ENCODE measurements at places on chromosomes 7 and 10. TPM values are rescaled to one million over a fixed set of nuclear protein-coding genes. Genes with fewer than 3 reads are reported as not detected.

DNA sequence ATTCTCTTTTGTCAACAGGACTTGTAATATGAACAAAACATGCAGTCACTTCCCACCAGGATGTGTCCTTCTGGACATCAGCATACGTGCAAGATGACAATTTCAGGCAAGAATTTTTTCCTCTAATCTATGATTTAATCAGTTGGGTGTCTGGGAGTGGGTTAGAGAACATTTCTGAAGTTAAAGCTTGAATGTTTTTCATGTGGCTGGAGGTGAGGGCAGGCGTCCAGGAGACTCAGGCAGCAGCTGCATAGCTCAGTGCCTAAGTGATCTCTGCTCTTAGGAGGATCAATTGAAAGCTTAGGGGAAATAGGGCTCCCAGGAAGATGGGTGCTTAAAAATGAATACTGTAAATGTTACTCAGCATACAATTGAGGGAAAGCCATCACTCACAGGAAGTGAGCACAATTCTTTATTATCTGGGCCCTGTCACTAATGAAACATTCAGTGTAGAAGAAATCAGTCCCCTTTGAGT lies 457.6 kb upstream of the KLF6 start:
- no peak for DNase-seq

- DNase-seq = no peak
These were observed 8.3 kb downstream of the XPNPEP1 start for GRCh38 chr10:109914966-109915365.

- no peak for DNase-seq
These were observed 308.1 kb downstream of the SFMBT2 start for GRCh38 chr10:7102557-7103349.

- no peak for DNase-seq
These were observed 71.8 kb upstream of the MALRD1 start for GRCh38 chr10:18976696-18977251.

DNA sequence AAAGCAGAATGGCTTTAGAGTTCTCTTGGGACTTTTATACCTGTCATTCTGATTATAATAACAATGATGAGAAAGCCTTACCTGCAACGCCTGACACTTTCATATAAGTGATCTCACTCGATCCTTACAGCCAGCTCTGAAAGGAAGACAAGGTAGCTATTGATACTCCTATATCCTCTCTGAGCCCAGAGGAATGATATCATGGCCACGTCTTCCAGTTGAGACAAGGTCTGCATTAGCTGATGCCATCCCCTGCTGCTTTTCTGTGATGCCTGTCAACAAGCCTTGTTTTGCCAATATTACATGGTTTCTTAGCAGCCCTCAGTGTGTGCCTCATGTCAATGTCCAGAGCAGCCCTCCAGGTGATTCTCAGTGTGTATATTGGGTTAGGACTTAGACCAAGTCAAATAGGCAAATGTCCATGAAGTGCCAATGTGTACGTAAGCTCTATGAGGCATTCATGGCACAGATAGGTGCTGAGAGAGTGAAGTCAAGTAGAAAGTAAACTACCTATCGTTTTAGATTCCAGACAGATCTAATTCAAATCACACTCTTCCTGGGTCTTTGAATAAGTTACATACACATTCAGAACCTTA lies 405.9 kb downstream of the ADRA2A start:
- no peak for DNase-seq

DNA sequence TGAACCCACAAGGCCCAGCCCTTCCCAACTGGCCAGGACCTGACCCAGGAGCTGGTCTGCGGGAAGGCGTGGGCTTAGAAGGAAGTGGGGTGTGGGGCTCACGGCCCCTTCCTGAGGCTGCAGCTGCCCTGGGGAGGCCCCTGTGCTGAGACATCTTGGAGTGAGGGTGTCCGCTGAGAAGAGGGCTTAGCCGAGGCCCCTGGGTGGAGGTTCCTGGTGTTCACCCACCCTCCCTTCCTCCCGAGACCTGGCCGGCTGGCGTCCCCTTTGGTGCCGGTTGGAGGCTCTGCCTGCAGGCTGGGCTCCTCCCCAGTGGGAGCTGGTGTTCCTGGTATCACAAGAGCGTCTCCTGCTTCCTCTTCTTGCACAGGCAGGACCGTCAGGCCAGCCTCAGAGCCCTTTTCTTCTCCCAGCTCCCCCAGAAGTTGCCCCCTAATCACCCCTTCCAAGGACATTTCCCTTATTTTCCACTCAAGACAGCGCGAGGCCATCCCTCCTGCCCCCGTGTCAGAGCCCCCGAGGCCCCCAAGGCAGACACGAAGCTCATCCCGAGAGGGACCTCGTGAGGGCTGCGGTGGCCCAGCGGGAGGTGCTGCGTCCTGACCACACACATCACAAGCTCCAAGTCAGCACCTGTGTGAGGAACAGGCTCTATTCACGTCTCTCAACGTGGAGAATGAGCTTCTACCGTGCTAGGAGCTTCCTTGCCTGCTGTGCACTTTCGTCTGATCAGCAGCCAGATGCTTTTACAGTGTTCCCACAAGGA lies 25.1 kb upstream of the FAM20C start:
- no peak for DNase-seq

GRCh38 chr7:158388072-158388471 lies 199.6 kb downstream of the PTPRN2 start:
- no peak for DNase-seq

DNA sequence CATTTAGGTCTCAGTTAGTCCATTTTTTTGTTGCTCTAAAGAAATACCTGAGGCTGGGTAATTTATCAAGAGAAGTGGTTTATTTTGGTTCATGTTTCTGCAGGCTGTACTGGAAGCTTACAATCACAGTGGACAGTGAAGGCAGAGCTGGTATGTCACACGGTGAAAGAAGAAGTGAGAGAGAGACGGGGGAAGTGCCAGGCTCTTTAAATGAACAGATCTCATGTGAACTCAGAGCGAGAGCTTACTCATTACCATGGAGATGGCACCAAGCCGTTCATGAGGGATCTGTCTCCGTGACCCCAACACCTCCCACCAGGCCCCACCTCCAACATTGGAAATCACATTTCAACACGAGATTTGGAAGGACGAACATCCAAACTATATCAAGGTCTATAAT lies 18.9 kb upstream of the PNLIPRP3 start:
- no peak for DNase-seq

DNA sequence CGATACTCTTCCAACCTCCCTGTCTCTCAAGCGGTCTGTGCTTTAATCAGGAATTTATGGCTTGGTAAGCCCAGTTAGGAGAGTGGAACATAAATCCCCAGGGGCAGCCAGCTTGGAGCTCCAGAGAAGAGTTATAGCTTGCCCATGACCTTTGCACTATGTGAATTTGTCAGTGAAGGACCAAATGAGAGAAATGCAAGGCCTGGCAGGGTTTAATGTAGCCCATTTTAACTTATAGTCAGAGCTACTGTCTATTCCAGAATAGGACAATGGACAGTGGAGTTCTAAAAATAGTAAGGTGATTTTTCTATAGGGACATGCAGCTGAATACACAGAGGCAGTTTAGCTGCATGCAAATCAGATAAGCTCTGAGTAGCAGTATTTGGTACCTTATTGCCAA lies 142.6 kb upstream of the CAV2 start:
- no peak for DNase-seq

DNA sequence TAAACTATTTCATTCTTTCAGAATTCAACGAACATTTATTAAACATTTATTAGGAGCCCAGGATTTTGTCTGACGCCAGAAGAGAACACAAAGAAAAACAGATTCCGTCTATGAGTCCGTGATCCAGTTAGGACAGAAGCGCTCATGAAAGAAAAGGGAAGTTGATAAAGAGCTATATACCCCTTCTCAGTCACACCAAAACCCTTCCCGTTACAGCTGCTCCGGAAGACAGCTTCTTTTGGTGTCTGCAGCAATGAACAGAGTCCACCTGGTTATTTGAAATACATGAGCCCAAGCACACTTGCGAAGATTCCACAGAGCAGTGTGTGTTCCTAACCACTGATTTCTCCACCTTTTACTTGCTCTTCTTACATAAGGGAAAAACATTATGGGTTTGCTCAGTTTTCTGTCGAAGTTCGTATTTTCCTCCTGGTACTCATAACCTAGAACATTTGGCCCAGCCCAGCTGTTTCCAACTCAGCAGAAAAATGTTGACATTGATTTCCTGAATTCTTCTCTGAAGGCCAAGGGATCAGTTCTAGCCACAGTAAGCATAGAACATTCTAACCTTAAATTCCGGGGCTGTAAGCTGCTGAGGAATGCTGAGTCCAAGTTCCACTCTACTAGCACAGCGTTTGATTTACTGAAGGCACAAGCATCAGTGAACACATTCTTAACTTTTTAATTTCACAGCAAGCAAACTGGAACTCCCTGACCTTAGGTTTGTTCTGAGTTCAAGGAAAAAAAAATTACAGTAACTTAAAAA lies 206.5 kb downstream of the SORCS1 start:
- no peak for DNase-seq

GRCh38 chr7:44574287-44574872 lies 672 bp upstream of the DDX56 start:
- DNase-seq = no peak

DNA sequence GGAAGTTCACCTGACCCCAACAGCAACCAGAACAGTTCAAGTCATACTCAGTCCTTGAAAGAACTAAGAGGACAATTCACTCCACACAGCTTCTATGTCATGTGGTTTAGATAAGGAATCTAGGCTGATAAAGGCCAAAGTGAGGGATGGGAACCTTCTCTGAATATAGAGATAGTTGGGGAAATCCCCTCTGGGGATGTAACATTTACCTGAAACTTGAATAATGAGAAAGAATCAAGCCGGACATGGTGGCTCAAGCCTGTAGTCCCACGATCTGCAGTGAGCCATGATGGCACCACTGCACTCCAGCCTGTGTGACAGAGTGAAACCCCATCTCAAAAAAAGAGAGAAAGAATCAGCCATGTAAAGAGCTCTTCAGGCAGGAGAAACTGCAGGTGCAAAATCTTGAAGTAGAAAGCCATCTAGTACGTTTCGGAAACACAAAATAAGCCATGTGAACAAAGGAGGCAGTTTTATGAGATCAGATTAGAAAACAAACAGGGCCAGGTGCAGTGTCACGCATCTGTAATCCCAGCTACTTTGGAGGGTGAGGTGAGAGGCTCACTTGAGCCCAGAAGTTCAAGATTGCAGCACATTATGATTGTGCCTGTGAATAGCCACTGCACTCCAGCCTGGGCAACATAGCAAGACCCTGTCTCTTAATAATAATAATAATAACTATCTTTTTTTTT lies 4.5 kb upstream of the DNMBP start:
- DNase-seq = no peak

GRCh38 chr7:47652591-47652990 lies 70.7 kb upstream of the TNS3 start:
- no peak for DNase-seq

GRCh38 chr10:6729861-6730344 lies 149.8 kb upstream of the PRKCQ start:
- DNase-seq = no peak

DNA sequence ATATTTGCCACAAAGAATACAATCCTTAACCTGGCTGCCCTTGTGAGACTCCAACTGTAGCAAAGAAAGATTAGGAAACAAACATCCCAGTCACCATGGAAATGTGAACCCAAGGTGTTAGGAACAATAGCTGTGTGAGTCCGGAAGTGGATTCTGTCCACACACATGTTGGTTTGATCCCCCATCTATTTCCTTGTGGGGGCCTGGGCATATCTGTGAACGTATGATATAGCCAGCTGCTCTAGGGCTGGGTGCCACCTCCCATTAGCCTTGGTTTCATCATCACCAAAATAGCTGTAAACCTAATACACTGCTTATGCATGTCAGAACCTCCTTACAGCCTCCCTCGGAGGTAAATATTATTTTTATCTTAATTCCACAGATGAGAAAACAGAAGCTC lies 26.4 kb downstream of the GRK5 start:
- no peak for DNase-seq

DNA sequence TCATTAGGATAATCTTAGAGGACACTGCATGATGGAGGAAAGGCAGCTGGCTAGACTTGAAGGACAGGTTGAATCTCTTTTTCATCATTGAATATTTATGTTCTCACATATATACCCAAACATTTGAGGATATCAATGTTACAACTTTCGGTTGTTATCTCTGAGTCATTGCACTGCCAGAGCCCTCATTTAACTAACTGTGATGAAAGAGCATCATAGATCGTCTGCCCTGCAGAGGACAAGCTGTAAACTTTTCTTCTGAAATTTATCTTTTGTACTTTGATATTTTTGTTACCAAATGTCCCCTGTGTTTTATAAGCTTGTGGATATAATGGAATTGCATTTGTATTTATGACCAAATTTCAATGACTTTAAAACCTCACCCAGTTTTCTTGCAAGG lies 298.7 kb downstream of the PHF14 start:
- no peak for DNase-seq

DNA sequence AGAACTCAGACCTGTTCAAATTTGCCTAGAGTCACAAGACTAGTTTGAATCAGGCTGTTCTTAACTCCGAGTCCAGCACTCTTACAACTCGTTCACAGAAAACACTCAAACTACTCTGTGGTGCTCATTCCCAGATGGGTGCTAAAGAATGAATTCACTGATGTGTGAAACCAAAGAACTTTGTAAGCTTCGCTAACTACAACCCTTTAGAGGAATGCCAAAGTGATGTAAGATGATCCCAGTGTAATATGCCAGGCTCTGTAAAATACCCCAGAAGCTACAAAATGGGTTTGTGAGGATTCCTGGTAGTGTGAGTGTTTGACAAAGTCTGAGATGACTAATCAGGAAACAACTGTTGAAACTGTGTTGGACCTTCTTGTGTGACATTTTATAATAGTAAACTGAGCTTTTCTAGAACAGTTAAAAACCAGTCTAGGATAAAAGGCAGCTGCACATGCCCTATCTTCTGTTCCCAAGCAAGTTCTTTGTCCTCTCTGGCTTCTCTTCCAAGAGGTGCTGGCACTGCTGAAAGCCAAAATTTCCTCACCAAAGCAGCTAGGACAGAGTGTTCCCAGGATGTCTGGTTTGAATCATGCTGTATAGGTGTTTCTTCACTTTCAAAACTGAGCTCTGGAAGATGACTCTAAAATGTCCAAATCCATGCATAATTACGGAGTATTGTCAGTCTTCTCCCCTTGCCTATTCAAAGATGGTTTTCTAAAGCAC lies 527.6 kb downstream of the SORCS1 start:
- no peak for DNase-seq

GRCh38 chr10:107442035-107442505 lies 277.6 kb upstream of the SORCS1 start:
- DNase-seq = no peak

DNA sequence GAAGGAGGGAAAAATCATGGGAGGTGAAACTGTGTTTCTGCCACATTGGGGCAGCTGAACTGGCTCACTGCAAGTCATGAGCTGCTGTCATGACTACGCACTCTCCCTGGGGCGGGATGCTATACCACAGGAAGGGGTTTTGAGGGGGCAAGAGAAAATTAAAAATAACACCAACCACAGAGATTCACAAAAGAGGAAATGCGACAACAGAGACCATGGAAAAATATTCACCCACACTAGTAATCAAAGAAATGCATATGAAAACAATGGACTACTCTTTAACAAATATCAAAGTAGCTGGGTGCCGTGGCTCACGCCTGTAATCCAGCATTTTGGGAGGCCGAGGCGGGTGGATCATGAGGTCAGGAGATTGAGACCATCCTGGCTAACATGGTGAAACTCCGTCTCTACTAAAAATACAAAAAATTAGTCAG lies 65.2 kb upstream of the TM9SF3 start:
- DNase-seq = no peak

- DNase-seq = no peak
These were observed 81.5 kb downstream of the ARL4A start for GRCh38 chr7:12768948-12769347.

MEOX2 gene
- total RNA-seq = 43.1 TPM

BAIAP2L1 gene
- total RNA-seq = 4.9 TPM

CPVL gene
- 14.4 TPM for total RNA-seq

EPHB4 gene
- 70.6 TPM for total RNA-seq

AP4M1 gene
- total RNA-seq = 13.9 TPM

FAM237B gene
- total RNA-seq = not detected

CDHR3 gene
- 10.8 TPM for total RNA-seq

PKD2L1 gene
- total RNA-seq = not detected

ACTR3C gene
- 6.5 TPM for total RNA-seq
